ENCODE measurements at places on chromosomes 1 and 21.

- DNase-seq = no peak
These were observed 9.1 kb downstream of the SSBP3 start for GRCh38 chr1:54397090-54397591.

- DNase-seq = no peak
These were observed 5.0 kb downstream of the SLC22A15 start for GRCh38 chr1:115980998-115981993.

DNA sequence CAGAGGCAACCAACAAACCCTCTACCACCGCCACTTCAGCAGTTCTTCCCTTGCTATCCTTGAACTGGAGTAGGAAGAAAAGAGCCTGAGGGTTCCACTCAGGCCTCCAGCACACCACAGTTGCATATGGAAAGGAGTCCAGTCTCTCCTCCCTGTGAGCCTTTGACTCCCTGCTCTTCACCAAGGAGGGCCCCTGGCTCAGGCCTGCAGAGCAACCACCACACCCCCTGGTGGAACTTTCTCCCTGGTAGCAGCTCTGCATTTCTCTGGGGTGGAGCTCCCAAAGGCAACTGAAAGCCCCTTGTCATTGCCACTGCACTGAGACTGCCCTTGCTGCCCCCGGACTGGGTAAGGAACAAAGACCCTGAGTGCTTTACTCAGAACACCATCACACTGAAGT is 1021.5 kb upstream of the ADGRL2 start:
- DNase-seq = no peak

- DNase-seq = no peak
These were observed 6.4 kb downstream of the ACTN2 start for GRCh38 chr1:236692742-236693141.

GRCh38 chr1:222071387-222071786 is 329.5 kb upstream of the DUSP10 start:
- DNase-seq = no peak

- DNase-seq = no peak
These were observed 1.6 kb upstream of the CLSTN1 start for GRCh38 chr1:9825093-9826074.

- no peak for DNase-seq
These were observed 230.9 kb upstream of the BRINP3 start for GRCh38 chr1:190708418-190709057.

GRCh38 chr1:40338745-40339419 is 21.8 kb upstream of the COL9A2 start:
- DNase-seq = peak; percentile 81

- peak; percentile 78 for DNase-seq
These were observed 2.4 kb downstream of the RUSC1 start for GRCh38 chr1:155322953-155323728.

DNA sequence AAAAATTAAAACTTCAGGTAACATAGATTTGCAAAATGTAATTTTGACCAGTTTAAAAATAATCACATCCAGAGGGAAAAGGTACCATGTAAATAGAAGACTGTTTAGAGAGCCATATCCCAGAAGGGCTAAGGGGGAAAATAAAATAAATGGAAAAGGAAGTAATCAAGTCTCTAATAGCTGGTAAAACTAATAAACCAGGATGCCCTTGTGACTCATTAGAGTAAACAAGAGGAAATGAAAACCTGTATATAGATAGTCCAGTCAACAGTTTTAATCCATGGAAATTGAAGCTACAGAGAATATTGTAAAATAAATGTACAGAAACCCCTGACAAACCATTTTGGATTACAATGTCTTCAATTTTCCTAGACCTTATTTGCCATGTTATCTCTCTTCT is 698.0 kb upstream of the RGS18 start:
- DNase-seq = no peak

- DNase-seq = no peak
These were observed 73.6 kb upstream of the LYPLAL1 start for GRCh38 chr1:219100059-219100458.

- DNase-seq = no peak
These were observed 26.0 kb downstream of the RPS6KA1 start for GRCh38 chr1:26555550-26555981.

GRCh38 chr1:195576641-195577040 is 1031.6 kb downstream of the KCNT2 start:
- no peak for DNase-seq

DNA sequence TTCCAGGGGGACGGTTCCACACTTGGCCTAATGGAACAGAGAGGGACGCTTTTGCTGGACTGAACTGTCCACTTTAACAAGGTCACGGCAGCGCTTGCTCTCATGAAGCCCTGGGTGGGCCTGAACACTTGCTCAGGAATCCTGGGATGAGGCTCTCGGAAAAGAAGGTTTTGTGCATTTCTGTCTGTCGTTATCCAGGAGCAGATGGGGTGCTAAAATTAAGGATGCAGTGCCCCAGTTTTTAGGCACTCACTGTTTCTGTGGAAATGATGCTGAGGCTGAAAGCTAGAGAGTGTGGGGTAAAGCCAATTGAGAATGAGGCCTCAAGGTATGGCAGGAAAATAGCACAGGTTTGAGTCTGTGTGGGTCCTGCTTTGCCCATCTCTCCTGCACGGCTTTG is 111.0 kb downstream of the DAB1 start:
- no peak for DNase-seq

DNA sequence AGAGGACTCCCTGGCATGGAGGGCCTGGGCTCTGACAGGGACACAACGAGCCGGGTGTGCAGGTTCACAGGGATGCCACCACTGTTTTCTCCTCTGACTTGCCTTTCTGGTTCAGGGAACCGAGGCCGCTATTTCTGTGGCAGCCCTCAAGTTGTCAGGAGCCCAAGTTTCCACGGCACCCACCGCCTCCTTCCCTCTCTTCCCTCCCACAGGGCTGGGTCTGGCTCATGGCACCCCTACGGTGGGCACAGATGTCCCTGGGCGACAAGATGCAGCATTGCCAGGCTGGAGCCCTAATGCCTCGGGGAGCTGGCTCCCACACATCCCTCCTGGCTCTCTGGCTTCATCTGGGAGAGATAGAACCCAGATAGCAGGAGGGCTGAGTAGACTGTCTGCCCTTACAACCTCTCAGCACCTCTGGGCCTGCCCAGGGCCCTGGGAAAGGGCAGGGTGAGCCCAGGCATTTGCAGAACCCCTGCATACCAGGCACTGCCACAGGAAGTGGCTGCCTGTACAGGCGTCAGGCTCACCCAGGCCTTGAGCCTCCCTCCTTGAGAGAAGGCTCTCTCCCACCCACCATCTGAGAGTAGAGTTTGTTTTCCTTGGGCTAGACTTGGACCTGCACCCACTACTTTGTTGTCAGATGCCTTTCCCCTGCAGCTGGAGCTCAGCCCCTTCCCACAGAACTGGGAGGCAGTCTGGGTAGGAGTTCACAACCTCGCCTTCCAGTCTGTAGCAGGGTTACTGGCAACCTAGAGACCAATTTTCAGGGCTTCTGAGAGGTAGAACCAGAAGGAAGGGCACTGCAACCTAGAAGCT is 20.5 kb downstream of the KCNC4 start:
- DNase-seq = no peak

- no peak for DNase-seq
These were observed 99.6 kb downstream of the CENPF start for GRCh38 chr1:214702556-214702955.

GRCh38 chr1:39683591-39684312 is 7.5 kb downstream of the HPCAL4 start:
- DNase-seq = no peak

GRCh38 chr1:9671377-9672140 is 20.0 kb downstream of the PIK3CD start:
- DNase-seq = no peak

GRCh38 chr1:169108863-169109560 is 2.5 kb downstream of the ATP1B1 start:
- DNase-seq = no peak

DNA sequence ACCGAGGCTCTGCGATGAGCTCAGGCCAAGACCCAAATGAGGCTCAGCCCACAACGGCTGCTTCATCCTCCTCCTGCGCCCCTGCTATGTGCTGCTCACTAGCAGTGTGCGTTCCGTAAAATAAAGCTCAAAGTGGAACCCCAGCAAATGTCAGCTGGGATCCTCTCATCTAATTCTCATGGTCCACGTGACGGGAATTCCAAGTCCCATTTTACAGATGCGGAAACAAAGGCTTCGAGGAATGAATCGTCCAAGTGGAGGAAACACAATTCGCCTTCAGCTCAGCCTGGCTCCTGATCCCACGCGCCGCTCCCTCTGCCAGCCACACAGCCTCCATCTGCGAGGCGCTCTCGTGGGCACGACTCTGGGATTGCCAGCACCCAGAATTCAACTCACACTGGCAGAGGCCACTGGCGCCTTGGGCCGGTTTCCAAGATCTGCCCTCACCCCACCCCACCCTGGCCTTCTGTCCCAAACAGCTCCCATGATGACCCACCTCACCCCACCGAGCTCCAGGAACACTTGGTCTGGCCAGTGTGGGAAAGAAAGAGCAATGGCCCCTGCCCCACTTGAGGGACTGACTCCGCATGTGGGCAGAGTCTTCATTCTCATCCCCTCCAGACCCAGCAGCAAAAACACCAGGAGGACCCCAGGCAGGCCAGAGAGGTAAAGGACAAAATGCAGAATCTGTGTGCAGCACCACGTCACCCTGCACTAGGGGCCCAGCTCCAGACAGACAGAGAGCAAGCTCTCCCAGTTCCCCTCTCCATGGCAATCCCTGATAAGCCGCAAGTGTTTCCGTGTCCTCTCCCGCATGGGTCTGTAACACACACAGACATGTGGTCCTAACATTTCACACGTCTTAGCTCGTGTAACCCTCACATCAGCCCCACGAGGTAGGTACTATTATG is 10.5 kb downstream of the CASZ1 start:
- no peak for DNase-seq

DNA sequence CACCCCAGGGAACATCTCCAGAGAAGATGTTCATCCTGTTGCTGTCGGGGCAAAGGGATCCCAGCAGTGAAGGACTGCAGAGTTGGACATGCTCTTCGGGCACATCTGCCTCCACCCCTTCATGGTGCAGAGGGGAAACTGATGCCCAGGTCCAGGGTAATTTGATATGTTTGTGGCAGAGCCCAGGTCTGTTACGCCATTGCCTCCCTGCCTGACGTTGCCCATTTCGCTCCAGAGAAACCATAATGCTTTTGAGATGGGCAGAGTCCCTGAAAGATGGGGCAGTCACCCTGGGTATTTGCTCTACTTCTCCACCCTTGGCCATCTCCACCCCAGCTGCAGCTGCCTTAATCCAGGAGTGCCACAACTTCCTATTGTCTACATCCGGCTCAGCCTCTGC is 290.4 kb upstream of the POU3F1 start:
- DNase-seq = no peak

DNA sequence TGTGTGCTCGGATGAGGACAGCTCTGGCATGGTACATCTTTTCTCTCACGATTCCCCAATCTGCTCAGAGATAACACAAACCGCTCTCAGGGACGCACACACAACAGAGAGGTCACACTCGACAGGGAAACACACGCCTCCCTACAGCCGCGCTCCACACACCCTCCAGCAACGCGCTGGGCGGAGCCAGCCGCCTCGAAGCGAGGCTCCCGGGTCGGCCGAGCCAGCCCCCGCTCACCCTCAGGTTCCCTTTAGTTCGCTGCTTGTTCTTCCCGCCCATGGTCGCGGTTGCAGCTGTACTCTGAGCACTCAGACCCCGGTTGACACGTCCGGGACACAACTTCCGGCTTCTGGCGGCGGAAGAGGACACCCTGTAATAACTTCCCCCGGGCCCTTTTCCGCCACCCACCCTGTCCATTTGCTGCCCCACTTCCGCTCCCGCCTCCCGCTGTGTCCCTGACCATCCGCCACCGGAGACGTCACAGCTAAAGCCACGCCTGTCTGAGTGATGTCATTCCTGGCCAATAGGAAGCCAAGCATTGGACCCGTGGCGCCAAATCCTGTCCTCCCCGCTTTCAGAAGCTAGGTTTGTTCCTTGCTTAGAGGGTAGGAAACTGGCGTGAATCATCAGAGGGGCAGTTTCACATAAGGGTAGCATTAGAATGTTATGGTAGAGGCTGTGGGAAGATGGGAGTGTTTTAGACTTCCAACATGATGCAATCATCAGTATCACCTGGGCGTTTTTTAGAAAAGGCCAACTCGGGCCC is at the start of gene LTN1:
Gene LTN1 (minus strand): TSS at position 352 of the 767 bp plus-strand sequence. CDS start 72 bp downstream, at position 280.
- DNase-seq = peak; percentile 97

DNA sequence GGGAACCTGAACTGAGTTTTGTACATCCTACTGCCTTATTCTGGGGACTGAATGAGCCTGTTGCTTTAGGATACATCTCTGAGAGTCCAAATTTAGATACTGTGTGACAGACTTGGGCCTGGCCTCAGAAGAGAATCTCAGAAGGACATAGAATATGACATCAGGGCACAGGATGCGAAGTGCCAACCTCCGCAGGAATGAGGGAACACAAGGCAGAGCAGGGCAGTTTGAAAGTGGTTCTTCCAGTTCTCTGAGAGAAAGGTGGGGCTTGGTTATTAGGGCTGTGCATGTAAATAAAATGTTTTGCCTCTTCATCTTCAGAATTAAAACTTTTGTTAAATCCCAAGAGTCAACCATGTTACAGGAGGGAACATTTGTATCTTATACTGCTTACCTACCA is 23.1 kb downstream of the TRAF5 start:
- no peak for DNase-seq

GRCh38 chr1:33459691-33460090 is 12.8 kb upstream of the ZSCAN20 start:
- DNase-seq = no peak

GRCh38 chr1:39269791-39270342 is 65.4 kb downstream of the MACF1 start:
- DNase-seq = no peak
